Effector CD4-positive, alpha-beta T cell (primary cell): ENCODE measurements at places on chromosomes 5 and 9.

- no peak for DNase-seq
These were observed 148.1 kb downstream of the PDE4D start for GRCh38 chr5:59745415-59745863.

DNA sequence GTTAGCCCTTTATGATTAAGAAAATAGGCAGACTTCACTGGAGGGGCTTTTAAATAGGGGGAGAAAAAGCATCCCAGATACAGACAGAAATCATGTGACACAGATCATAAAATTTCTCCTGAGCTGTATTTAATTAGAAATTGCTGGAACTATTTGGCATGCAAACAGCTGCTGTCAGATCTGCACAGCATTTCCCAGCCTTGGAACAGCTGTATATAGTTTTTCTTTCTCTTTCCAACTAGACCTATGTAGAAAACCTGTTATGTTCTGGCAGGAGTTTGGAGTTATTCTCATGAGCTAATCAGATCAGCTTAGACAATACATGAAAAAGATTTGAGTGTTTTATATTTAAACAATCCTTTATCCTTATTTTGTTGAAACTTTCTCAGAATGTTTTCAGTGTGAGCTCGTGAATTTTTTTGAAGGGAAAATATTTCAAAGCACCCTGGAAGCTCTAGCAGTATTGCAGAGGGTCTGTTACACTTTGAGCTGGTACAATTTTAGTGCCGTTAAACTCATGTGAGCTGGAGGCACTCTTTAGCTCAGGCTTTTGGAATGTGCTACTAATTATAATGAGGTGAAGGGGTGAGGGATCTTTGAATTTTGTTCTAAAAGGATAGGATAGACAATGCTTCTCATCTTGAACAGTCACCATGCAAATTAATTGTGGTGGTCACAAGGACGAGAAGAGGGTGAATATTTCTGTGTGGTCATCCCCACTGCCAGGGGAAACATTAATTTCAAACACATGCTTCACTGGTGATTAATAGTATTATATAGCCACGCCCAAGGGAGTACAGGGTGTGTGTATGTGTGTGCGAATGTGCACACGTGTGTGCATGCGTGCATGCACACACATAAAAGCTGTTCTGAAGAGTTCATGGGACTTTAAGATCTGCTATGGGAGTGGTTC is 239.4 kb upstream of the FBXL7 start:
- DNase-seq = no peak

DNA sequence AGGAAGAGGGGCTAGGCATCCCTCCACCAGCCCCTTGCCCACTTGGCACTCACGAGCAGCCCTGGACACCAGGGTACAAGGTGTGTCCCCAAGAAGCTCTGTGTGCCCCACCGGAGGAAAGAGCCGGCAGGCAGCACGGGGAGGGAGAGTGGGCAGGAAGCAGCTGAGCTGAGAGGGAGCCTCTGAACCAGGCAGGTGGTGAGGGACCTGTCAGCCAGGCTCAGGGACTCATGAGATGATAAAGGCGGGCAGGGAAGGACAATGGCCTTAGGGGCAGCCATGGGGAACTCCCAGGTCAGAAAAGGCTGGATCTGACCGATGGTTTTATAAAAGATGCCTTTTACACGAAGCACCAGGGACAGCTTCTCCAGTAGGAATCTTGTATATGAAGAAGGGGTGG is 112.0 kb downstream of the VAV2 start:
- no peak for DNase-seq

- no peak for DNase-seq
These were observed 58.4 kb upstream of the FBXL7 start for GRCh38 chr5:15441433-15442192.

- no peak for DNase-seq
These were observed 119.7 kb downstream of the ACTBL2 start for GRCh38 chr5:57362951-57363350.

DNA sequence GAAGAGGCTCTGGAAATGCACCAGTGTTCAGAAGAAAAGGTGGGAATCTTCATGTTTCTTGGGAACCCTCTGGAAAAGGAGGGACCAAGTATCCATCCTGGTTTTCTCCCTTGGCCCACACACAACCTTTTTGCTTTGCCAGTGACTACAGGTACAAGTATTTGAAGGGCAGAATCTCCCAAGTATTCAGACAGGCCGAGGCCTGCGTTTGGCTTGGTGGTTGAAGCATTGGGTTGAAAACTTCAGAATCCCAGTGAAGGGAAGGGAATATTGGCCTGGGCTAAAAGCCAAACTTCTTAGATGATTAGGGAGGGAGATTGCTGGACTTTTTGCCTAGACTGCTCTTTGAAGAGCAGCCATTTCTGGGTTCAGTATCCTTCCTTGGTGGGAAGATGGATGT is 71.9 kb downstream of the UBAP1 start:
- DNase-seq = no peak

- no peak for DNase-seq
These were observed 12.5 kb downstream of the C1QTNF2 start for GRCh38 chr5:160357861-160358411.

GRCh38 chr5:145551714-145552113 is 283.4 kb downstream of the PRELID2 start:
- no peak for DNase-seq

- DNase-seq = no peak
These were observed 73.2 kb downstream of the SH3PXD2B start for GRCh38 chr5:172380987-172381643.

DNA sequence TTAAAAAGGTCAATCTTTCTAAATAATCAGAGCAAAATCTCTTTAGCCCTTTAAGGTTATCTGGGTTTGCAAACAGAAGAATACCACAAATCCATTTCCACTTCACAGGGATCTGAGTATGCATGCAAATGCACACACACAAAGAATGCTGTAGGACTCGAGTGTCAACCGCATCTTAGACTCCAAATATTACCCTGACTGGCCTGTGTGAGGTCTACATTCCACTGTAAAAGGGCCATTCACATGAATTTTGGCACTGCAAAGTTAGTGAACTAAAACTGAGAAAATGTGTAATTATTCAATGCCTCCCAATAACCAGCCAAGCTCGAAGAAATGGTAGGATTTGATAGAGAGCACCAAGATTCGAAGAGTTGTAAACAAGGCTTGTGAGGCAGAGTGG is 199.9 kb downstream of the AGTPBP1 start:
- DNase-seq = no peak

DNA sequence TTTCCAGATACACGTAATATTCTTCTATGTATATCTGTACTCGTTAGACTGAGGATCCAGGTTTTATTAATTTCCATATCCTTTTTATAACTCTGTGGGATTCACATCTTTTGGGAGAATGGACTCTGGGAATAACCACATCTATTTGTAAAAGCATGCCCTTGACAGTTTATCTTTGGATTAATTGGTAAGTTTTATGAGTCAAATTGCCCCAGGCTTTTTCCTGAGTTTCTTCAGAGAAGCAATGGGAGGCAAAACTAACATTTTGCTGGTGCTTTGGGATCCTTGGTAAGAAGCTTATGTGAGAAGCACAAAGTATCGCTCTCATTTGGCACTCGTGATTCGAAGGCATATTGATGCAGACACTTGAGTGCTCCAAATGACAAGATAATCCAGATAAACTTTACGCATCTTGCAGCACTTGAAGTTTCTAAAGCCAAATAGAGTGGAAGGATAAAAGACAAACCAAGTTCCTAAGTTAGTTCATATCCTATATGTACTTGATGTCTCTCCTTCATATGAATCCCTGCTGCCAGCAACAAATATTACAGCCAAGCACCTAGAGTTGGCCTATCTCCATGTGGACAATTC is 324.7 kb downstream of the TLE4 start:
- DNase-seq = no peak

- no peak for DNase-seq
These were observed 72.5 kb downstream of the SEMA6A start for GRCh38 chr5:116502138-116502537.
